Activated CD4-positive, CD25-positive, alpha-beta regulatory T cell (primary cell): ENCODE measurements at places on chromosomes 6 and 20.

DNA sequence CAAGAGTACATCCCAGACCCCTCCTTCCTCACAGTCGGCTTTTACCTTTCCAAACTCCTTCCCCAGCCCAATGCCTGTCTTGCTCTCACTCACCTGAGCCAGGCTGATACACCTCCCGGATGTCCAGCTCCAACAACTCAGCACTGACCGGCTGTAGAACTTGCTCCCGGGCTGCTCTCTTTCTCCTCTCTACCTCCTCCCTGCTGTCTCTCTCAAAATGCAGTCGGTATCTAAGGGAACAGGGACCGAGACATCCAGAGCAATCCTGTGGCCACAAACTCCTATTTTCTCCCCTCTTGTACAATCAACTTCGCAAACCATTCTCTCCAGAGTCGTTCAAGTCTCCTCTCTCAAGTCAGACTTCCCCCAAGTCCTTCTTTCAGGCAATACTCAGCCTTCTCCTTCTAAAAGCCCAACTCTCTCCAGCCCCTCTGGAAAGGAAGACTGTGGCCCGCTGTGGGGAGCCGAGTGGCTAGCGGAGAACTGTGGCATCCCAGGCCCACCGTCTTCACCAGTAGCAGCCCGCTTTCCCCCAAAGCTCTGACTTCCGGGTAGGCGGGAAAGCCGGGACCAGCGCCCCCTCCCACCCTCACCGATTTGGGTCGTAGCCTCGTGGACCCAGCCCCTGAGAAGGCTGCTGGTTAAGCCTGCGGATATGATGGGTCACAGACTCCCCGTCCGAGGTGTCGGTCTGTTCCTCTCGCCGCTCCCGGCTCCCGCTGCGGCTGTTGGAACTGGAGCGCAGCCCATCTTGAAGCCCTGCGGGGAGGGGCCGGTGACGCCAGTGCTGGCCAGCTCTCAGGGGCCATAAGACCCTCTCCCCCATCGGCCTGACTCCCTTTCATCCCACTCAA, 1.1 kb downstream of the GNL1 start:
- DNase-seq, result no peak

DNA sequence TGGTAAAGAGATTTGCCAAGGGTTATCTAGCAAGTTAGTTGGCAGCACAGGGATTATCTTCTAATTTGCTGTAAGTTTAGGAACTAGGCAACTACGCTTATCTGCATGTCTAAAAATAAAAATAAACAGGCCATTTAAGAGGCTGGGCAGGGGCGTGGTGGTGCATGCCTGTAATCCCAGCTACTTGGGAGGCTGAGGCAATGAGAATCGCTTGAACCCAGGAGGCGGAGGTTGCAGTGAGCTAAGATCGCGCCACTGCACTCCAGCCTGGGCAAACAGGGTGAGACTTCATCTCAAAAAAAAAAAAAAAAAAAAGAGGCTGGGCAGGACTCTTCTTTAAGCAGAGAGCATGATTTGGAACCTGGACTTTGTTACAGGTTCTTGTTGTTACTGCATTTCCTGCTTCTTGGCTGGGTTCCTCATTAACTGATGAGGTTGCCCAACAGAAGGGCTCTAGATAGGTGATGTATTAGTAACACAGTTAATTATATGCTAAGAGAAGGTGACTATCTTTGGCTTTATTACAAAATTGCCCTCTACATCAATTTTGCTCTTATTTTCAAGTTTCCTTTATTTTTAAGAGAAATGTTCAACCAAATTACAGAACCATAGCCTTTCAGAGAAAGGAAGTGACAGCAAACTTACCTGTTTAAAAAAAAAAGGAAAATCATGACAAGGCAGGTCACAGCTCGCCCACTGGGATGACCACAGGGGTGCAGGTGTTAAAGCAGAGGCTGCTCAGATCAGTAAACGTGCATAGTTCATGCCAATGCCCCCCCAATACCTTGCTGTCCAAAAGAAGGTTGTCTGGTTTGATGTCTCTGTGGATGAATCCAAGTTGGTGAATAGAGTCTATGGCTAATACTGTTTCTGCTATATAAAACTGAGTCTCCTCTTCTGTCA, 32.5 kb downstream of the STK38 start:
- no peak for DNase-seq

DNA sequence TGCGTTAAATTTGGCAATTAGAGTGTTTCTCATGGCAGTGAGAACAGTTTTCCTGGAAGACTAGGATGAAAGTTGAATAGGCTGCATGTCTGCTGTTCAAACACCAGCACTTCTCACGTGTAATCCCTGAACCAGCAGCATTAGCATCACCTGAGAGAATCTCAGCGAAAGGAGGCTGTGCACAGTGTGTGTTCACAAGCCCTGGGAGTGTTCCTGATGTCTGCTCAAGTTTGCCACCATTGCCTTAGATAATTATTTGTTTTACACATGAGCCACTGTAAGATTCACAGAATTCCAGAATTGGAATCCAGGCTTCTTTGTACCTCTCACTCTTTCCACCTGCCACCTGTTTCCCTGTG, 117.3 kb downstream of the JARID2 start:
- no peak for DNase-seq

GRCh38 chr20:8305449-8305978, 173.4 kb downstream of the PLCB1 start:
- no peak for DNase-seq

DNA sequence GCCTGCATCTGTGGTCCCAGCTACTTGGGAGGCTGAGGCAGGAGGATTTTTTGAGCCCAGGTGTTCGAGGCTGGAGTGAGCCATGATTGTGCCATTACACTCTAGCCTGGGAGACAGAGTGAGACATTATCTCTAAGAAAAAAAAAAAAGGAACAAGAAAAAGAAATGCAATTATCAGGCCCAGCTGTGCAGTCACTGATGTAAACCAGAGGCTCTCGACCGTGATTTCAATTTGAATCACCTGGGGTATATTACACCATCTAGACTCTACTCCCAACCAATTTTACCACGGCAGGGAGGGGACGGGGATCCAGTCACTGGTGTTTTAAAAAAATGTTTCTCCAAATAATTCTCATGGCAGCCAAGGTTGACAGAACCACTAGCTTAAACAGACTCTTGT, 48.8 kb upstream of the NKX2-2 start:
- no peak for DNase-seq
